Calu3 (cell line): ENCODE measurements at places on chromosomes 6 and 20. TPM values are rescaled to one million over a fixed set of nuclear protein-coding genes. Genes with fewer than 3 reads are reported as not detected.

DNA sequence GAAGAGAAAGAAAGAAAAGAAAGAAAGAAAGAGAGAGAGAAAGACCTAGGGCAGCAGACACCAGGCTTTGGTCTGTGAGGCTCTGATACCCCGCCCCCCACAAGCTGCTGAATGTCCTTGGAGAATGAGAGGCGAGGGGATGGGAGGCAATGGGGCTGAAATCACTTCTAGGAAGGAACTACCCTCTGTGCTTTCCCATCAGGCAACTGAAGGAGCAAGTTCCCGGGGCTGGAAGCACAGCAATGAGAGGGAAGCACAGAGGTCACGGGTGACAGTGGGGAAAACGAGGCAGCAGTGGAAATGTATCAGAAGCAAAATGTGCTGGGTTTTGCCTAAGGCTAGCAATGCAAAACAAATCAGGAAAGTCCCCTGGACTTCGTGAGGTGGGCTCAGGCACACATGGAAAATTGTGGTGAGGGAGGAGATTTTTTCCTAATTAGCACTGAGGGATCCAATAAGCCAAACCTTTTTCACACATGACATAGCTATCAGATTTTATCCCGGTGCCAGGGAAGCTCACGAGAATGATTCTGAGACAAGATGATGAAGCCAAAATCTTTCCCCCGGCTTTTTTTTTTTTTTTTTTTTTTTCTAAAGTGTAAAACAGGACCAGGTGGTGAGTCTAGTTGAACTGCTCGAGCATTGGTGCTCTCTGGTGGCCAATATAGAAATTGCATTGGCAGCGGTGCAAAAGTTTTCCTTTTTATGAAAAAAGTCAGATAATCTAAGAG, 16.8 kb upstream of the ARFGEF2 start:
- DNase-seq, result peak; percentile 75

- no peak for DNase-seq
These were observed 39.1 kb downstream of the FAM209B start for GRCh38 chr20:56572172-56572571.

- DNase-seq, result no peak
These were observed 4.5 kb downstream of the LMBRD1 start for GRCh38 chr6:69792292-69792691.

GRCh38 chr6:20335872-20336271, 65.8 kb upstream of the E2F3 start:
- DNase-seq, result no peak

Gene ENPP5
- total RNA-seq, result 17.3 and 18.7 TPM in 2 replicates

Gene SLC17A3
- total RNA-seq, result not detected in 2 replicates

Gene TFAP2B
- total RNA-seq, result not detected in 2 replicates

DNA sequence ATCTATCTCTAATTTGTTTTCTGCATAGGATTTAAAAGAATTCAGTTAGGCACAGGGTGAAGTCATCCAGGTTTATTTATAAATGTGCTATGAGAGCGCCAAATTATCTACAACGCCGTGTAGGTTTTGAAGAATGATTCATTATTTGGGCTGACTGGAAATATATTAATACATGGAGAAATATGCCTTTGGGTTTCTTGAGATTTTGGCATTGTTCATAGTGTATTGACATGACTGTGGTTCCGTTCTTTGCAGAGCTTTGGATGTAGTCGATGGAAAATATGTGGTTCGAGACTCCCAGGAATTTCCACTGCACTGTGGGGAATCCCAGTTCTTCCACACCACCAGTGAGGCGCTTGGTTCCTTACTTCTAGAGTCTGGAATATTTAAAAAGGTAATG, 90.9 kb downstream of the CRYBG1 start:
- DNase-seq, result no peak

Gene BMP6
- 0.17 and 0.27 TPM in 2 replicates for total RNA-seq

Gene RIMS4
- total RNA-seq, result 0.40 and 0.91 TPM in 2 replicates

DNA sequence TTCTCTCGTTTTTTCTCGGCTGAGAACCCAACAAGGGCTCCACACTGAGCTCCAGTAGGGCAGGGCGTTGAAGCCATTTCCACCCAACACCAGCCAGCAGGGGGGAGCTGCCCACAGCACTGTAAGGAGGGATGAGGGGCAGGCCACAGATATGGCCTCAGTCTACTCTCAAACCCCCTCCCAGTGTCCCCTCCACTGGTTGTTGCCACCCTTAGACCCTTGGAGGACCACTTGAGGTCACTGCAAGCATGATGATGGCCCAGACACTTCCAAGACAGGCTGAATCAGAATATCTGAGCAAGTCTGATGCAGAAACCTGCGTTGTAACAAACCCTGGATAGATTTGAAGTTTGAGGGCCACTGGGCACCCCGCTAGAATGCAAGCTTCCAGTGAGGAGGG, 217.0 kb upstream of the CST7 start:
- no peak for DNase-seq

DNA sequence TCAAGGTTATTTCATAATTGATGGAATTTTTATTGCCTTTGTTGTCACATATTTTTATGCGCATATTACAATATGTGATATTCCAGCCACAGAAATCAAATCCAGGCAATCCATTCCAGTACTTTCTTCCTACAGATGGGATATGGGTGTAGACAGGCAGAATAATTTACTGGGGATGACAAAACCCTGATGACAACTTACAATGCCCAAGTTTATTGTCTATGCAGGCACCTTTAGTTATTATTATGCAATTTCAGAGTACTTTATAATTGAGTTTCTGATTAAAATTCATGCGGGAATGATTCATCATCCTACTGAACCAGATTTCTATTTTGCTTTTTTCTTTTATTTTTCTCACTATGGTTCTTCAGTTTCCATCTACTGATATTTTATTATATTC, 358.7 kb downstream of the LMBRD1 start:
- no peak for DNase-seq

DNA sequence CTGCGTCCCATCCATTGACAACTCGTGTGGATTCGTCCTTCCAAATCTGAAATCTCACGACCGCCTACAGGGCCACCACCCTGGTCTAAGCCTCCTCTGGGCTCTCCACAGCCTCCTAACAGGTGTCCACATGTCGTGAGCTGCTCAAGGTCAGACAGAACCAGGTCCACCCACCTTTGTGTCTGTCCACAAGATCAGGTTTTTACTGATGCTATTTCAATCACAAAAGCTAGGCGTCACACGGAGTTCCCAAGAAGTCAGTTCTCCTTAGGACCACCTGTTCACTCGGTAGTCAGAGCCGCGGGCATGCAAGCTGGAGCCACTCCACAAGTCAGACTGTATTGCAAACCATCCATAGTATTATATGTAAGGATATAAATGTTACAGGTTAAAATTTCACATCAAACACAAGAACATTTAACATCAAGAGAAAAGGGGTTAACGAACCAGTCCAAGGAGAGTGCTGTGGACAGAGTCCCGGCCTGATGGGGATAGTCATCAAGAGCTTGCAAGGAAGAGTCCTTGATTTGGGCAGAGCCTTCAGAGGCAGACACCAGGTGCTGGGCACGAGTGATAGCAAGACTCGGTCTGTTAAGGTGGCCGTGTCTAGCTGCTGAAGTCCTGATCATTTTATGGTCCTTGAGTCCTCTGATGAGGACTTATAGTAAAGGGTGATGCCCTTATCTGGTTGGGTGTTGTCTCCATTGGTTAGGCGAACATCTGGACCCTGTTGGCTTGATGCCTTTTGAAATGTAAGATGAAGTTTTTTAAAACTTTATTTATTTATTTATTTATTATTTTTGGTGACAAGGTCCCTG, 731 bp upstream of the DNPH1 start:
- DNase-seq, result no peak

DNA sequence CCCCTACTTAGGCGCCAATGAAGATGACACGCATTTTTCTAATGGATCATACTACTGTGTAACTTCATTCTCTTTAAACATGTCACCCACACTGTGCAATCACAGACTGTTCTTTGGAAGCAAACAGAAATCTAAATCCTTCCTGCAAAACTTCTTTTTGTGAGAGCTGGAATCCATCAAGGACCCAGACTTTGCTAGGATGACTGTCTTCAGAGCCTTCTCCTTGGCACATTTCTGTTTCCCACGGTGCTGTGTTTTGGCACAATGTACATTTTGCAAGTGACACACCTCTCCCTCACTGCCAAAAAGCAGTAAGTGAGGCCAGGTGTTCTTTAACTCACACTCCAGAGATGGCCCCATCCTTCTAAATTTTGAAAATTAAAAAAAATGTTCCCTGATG, 21.7 kb upstream of the TAGAP start:
- DNase-seq, result no peak

DNA sequence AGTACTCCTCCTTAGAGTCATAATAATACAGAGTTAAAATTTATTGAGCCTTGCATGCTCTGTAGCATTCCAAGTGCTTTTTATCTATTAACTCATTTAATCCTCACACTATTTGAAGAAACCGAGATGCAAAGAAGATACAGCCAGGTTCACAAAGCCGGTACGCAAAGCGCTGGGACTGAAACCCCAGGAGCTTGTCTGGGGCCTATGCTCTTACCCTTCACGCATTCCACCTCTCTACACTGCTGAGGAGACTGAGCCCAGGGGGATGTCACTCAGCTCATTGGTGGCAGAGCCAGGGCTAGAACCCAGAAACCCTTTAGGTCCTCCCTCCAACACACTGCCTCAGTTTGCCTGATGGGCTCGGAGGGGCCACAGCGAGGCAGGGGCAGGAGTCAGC, 19.7 kb upstream of the MRPS18A start:
- DNase-seq, result no peak

DNA sequence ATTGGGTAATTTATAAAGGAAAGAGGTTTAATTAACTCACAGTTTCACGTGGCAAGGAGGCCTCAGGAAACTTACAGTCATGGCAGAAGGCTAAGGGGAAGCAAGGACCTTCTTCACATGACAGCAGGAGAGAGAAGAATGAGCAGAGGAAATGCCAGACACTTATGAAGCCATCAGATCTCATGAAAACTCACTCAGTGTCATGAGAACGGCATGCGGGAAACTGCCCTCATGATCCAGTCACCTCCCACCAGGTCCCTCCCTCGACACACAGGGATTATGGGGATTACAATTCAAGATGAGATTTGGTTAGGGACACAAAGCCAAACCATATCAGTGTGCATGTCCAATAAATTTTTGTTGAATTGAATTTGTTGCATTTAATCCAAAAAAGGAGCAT, 52.0 kb downstream of the ECT2L start:
- no peak for DNase-seq

DNA sequence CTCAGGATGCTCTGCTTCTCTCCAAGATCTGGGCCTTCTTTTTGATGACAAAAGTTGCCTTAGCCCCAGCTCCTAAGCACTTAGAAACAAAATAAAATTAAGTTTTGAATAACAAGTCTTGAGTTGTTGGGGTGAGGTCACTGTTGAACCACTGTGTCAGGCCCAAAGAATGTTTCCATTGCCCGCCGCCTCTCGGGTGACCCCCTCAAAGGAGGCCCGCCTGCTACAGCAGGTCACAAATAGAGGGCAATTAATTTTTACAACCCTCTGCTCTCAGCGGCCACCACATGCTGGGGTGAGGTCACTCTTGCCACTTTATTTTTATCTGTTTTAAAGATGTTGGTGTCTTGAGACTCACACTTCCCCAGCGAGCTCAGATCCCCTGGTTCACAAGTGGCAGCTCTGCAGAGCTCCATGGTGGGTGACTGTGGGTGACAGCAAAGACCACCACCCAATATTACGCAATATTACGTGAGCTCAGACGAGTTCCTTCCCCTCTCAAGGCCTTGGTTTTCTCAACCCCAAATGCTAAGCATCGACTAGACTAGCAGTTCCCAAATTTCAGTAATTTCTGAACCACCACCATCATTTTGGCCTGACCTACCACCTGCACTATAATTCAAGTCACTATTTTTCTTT, 247.7 kb upstream of the PMEPA1 start:
- DNase-seq, result no peak

GRCh38 chr6:54142889-54143519, 31.8 kb downstream of the MLIP start:
- no peak for DNase-seq

DNA sequence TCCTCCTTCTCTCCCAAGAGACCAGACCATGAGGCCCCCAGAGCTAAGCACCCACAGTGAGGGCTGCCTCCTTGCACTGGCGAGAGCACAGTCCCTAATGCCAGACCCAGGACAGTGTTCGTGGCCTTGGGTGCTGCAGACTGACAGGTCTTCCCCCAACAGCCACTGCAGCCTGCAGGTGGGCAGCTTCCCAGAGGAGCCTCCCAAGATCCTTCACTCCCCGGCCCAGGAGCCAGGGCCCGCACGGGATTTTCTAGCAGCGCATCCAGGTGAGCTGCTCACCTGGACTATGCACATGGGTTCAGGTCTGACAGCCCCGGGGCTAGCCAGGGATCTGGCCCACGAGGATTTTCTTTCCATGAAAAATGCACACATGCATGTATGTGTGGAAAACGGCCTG, 41.7 kb downstream of the SUMO4 start:
- DNase-seq, result no peak

- DNase-seq, result no peak
These were observed 86.5 kb upstream of the RREB1 start for GRCh38 chr6:7021301-7021700.

DNA sequence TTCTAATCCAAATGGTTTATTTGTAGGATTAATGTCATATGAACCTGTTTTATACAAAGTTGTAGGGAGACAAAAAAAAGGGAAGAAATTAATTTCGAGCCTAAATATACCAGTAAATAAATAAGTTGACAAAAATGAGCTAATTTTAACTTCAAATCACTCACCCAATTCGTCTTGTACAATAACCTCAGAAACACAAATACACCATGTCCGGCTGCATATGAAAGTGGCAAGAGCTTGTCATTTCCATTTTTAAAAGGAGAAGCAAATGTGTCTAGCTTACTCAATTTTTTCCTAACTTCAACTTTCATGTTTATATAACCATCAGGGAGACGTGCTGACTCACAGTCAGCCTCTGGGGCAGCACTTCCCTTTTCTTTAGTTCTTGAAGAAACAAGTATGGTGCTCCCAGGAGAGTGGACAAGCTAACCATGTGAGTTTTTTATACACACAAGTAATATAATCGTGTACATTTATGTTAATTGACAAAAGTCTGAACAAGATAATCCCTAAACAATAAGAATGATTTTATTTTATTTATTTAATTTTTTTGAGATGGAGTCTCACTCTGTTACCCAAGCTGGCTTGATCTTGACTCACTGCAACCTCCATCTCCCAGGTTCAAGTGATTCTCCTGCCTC, 55.5 kb upstream of the SGK1 start:
- DNase-seq, result peak; percentile 4

Gene VGLL2
- total RNA-seq, result not detected in 2 replicates

Gene TCF19
- 43.2 and 49.5 TPM in 2 replicates for total RNA-seq

Gene SAMD3
- total RNA-seq, result not detected in 2 replicates

DNA sequence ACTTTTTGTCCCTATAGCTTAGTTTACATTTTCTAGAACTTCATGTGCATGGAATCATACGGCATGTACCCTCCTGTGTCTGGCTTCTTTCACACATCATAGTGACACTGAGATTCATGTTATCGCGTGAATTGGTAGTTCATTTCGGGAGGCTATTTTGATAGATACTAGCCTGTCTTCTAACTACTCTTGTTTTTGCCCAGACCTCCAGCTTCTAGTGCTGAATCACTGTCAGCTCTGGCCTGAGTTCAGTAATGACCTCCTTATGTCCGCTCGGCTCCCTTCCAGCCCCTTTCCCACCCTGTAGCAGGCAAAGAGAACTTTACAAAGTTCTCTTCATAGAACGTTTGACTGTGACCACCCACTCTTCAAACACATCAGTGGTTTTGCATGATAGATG, 14.1 kb downstream of the MYBL2 start:
- DNase-seq, result no peak

Gene MLIP
- total RNA-seq, result 0.81 and 1.4 TPM in 2 replicates
